Activated CD4-positive, alpha-beta T cell treated with anti-CD3 and anti-CD28 coated beads, Interleukin-2, amount 10 ng/mL, durations not matched to agents 24 days and 14 days (primary cell): ENCODE measurements at places on chromosomes 4 and X. TPM values are rescaled to one million over a fixed set of nuclear protein-coding genes. Genes with fewer than 3 reads are reported as not detected.

- DNase-seq, result no peak
Measured at GRCh38 chr4:4496592-4497372, 45.1 kb downstream of the STX18 start.

- DNase-seq, result peak; percentile 89
Measured at GRCh38 chrX:11787564-11787963, 29.5 kb downstream of the MSL3 start.

- DNase-seq, result no peak
Measured at GRCh38 chr4:173489514-173489913, 40.5 kb downstream of the HAND2 start.

DNA sequence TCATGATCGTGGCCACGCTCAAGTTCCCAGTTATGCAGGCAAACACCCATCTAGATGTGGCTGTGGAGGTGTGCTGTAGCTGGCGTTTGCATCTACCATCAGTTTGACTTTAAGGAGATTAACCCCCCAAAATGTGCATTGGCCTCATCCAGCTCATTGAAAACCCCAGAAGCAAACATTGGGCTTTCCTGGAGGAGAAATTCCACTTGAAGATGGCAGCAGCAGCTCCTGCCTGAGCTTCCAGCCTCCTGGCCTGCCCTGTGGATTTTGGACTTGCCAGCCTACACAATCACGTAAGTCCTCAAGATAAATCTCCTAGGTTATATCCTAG is 30.2 kb upstream of the SLC25A6 start:
- no peak for DNase-seq

Gene HSD17B11
- 12.1 and 13.0 TPM in 2 replicates for total RNA-seq

Gene THAP9
- total RNA-seq, result 1.7 and 3.7 TPM in 2 replicates

DNA sequence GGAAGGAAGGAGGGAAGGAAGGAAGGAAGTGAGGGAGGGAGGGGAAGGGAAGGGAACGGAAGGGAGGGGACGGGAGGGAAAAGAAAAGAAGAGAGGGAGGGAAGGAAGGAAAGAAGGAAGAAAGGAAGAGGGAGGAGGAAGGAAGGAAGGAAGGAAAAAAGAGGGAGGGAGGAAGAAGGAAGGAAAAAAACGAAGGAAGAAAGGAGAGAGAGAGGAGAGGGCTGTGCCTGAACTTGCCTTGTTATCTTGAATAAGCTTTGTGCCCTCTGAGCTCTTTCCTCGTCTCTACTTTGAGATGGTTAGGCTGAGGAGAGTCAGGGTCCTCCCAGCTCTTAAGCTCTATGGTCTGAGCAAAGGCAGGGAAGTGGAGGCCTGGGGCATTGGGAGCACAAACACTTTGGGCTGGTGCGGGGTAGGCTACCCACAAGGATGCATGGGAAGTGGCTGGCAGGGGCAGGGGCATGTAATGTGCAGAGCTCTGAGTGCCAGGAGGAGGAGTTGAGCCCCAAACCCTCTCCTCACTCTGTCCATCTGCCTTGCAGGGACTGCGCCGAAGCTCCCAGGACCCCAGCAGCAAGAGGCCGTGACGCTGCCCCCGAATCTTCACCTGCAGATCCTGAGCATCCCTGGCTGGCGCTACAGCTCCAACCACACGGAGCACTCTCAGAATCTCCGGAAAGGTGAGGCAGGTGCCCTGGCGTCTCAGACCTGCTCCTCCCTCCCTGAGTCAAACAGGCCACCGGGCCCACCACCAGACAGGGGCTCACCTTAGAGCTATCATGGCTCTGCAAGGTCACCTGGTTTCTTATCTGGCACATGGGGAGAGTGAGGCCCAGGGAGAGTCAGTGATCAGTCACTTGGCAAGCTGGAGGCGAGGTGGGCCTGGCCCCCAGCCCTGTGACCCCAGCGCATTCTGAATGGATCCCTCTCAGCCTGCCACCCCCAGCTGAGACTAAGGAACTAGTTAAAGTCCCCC is 26.5 kb upstream of the MRFAP1 start:
- DNase-seq, result no peak
